ENCODE measurements at places on chromosomes 11 and 22.
A peak's percentile ranks its signal among the peaks of the same experiment; 100 is the strongest.

DNA sequence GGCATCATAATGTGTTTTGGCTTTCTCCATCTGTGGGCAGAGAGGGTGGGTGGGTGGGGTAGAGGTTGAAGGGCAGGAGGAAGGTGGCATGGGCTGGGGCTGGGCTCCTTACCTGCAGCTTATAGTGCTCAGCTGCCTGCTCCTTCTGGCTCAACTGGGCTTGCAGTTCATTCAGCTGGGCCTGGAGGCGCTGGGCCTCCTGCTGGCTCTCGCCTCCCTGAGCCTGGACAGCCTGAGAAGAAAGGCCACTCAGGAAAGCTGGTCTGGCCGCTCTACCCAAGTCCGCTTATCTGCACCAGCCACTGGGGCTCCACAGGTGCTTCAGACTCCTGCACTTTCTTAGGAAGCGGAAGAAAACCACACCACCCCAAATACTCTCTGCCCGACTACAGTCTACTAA is 10.4 kb downstream of the IL18BP start:
- DNase-seq = no peak

GRCh38 chr22:48825802-48826520 is 1001.7 kb downstream of the BRD1 start:
- DNase-seq = no peak

DNA sequence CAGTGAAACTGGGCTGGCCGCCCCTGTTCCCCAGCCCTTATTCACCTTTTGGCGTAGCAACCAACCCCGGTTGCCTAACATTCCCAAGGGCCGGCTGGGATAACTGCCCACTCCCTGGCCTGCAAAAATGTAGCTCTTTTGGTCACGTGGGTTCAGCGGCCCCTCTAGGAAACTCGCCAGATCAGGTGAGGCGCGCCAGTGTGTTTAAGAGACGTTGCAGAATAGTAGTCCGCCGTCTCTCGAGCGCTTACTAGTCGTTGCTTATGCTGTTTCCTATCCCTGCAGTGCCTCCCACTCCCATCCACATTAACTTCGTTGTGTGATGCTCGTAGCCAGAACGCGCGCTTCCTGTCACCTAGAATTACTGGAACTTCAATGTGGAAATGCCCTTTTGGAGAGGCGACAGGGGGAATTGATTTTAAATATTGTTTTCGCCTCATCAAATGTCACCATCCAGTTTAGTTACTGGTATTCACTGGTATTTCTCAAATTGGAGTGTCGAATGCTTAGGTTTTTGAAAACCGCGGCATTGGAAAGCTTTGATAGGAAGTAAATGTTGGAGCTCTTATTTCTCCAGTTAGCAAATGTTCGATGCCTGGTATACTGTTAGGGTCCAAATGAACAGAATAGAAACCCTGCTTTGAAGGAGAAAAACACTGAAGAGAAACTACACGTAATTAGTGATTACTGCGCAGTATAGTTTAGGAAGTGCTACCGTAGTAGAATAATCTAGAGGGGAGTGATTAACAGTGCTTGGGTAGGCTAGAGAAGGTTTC is 823 bp downstream of the CEP57 start:
- DNase-seq = peak; percentile 72

GRCh38 chr11:65452806-65453490 is 30.4 kb downstream of the NEAT1 start:
- no peak for DNase-seq

- no peak for DNase-seq
Observed at GRCh38 chr22:17774206-17774925, at the start of gene BID. Gene BID, minus strand, starts transcription at chr22:17774469. Its CDS starts 24,353 bp downstream, at chr22:17750116.

DNA sequence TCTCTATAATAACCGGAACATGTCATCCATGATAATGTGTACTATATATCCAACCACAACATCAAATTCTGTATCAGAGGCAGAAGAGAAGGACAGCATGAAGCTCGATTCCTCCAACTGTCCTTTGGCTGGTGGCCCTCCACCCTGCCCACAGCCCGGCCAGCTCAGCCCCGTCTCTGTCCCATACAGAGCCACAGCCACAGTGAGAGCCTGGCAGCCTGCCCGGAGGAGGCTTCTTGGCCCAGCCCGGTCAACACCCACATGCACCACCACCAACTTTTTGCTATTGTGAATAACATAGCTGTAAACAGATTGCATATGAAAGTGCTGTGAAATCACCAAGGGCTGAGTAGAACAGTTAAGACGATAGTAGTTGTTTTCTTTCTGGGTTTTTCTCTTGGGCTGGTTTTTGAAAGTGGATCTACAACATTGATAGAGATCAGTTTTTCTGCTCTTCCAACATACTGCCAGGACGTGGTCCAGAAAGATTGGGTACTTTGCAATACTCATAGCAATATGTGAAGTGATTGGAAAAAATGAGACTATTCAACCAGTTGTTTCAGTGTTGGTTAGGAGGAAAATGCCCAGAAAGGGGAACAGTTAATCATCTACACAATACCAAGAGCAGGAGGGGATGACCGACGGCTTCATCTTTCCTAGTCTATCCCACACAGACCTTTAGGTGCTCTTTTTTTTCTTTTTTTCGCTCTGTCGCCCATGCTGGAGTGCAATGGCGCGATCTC is 6.9 kb upstream of the TUBA8 start:
- no peak for DNase-seq

Measured in left lung (tissue), 14 donors.